ENCODE measurements at places on chromosomes 12 and 14. TPM values are rescaled to one million over a fixed set of nuclear protein-coding genes. Genes with fewer than 3 reads are reported as not detected.

WSCD2 gene
- under 0.01 TPM for total RNA-seq

C14orf132 gene
- total RNA-seq: 20.6 TPM

AHNAK2 gene
- 32.4 TPM for total RNA-seq

IRAK4 gene
- 20.3 TPM for total RNA-seq

GSG1 gene
- total RNA-seq: 0.32 TPM

CMA1 gene
- not detected for total RNA-seq

GLIPR1L1 gene
- total RNA-seq: not detected

SDR9C7 gene
- not detected for total RNA-seq

LRTM2 gene
- not detected for total RNA-seq

CDCA4 gene
- total RNA-seq: 22.5 TPM

GRCh38 chr14:38839694-38840365 lies 263.2 kb downstream of the SEC23A start:
- peak; percentile 47 for DNase-seq

DNA sequence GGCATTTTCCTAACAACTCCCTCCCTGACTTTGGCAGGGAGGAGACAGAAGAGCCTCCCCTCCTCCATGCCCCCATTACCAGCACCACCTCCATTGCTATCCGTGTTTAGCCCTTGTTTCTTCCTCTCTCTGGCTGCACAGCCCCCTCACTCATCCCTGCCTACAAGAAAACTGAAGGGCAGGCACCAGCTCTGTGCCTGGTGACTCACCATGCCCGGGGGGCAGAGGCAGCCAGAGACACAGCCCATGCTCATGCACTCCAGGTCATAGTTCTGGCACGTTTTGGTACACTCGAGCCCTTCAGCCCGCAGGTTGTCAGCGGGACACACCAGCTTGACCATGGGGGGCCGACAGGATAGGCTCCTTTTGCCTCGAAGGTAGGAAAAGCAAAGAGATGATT lies 80.4 kb downstream of the VWF start:
- no peak for DNase-seq

- DNase-seq: no peak
These were observed 176.0 kb downstream of the TMEM121 start for GRCh38 chr14:105702275-105702817.

DNA sequence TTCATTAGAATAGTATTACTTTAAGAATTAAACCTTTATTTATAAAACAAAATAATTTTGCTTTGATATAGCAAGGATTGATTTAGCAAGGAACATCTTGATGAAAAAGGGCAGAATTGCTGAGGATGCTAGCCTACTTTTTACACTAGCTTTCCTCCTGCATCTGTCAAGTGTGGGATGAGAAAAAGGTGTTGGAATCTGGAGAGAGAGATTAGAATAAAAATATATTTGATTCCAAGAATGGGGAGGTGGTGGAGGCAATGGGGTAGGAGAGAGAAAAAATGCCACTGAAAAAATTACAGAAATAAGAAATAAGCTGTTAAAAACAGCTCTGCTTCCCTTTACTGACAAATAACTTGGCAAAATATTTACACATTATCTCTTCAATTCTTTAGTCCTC lies 98.9 kb downstream of the NUMB start:
- DNase-seq: no peak

- no peak for DNase-seq
These were observed 7.7 kb downstream of the THAP2 start for GRCh38 chr12:71671816-71672215.

DNA sequence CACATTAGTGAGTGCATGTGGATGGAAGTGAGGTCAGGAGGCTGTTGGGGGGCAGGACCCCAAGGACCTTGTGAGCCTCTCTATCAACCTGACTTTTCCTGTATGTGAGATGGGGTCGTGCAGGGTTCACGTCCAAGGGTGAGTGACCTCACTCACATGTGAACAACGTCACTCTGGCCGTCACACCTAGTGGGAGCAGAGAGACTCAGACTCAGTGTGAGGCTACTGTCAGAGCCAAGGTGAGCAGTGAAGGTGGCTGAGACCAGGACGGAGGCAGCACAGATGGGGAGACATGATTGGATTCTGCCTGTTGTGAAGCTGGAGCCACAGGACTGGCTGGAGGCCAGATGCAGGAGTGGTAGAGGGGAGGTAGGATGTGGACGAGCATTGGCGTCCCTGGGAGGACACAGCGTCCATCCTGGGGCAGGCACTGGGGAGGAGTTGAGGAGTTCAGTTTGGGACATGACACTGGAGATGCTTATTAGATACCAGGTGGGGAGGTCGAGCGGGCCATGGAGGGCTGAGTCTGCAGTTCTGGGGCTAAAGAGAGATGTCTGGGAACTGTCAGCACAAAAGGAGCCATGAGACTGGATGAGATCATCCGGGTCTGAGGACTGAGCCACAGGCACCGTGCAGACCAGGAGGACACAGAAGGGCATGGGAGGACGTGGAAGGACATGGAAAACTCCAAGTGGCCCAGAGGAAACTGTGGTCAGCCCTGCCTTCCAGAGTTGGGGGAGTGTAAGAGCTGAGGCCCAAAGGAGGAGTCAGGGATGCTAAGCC lies 92.8 kb downstream of the LGMN start:
- DNase-seq: peak; percentile 48

- no peak for DNase-seq
These were observed 321.1 kb downstream of the NOVA1 start for GRCh38 chr14:26276757-26277156.

DNA sequence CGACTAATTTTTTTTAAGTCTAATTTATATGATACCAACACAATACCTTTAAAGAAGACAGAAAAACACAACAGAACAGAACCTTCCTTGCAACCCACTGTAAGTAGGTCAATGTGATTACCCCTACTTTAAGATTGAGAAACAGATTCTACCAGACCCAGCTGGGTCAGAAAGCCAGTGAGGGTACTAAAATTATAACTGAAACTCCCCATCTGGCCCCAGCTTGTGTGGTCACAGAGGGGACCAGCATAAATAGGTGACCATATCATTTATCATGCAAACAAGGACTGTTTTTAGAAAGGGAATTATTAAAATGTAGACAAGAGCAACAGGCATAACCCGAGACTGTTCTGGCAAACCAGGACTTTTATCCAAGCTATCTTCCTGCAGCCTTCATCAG lies 30.1 kb upstream of the FRMD6 start:
- no peak for DNase-seq

- DNase-seq: no peak
These were observed 5.4 kb upstream of the KIF26A start for GRCh38 chr14:104132981-104133380.

GRCh38 chr14:49363821-49364751 lies 222.1 kb downstream of the RPS29 start:
- no peak for DNase-seq

- no peak for DNase-seq
These were observed 21.9 kb downstream of the PIGH start for GRCh38 chr14:67577909-67578749.

GRCh38 chr14:68766299-68767247 lies 26.3 kb downstream of the ZFP36L1 start:
- no peak for DNase-seq

DNA sequence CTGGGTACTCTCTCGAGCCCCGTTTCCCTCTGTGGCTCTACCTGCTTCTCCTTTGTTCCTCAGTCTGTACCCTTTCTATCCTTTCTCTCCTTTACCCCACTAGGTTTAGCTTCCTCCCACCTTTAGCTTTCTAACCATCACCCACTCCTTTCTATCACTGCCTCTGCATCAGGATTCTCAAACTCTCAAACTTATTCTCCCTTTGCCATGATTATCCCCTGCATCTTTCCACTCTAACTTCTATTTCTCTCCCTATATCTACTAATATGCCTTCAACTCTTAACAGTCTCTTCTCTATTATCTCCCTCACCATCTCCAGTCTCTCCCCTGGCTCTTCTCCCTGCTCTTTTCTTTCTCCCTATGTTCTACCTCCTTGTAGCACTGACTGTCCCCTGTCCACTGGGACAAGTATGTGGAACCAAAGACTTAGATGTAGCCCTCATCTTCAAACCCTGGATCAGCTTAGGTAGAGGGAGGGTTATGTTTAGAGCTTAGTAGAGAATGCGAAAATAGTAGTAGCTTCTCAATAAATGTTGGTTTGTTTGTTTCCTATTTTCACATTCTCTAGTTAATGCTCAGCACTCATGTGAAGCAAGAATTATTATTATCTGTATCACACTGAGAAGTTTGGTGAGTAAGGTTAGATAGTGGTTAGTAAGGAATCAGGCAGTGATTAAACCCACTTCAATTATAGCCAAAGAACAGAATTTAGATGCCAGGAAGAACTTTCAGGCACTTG lies 3.4 kb downstream of the GDF11 start:
- no peak for DNase-seq

GRCh38 chr14:33052943-33053342 lies 114.3 kb downstream of the NPAS3 start:
- no peak for DNase-seq

GRCh38 chr14:68651075-68651474 lies 141.8 kb downstream of the ZFP36L1 start:
- DNase-seq: peak; percentile 62

DNA sequence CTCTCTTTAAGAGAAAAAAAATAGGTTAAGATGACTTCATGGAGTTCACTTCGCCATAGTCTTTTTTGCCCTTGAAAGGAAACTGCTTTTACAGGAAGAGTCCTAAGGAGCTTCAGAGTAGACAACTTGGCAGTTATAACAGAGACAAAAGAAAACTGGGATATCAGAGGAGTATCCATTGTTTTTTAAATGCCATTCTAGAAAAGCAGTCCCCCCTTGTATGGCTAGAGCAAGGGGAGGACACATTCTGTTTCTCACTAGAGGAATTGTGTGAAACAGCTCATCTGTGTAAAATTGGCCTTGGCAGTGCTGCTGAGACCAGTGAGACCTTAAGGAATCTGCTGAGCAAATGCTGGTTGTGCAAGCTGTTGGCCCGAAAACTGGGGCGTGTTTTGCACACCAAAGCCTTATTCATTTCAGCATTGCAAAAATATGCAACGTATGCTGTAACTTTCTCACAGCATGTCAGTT lies 128.0 kb downstream of the GPR135 start:
- DNase-seq: peak; percentile 72

- no peak for DNase-seq
These were observed 108.8 kb downstream of the PRKCH start for GRCh38 chr14:61430066-61430757.

- no peak for DNase-seq
These were observed 336.2 kb upstream of the TMPO start for GRCh38 chr12:98179151-98179550.

GRCh38 chr12:55760663-55761062 lies 17.7 kb downstream of the GDF11 start:
- DNase-seq: no peak

- no peak for DNase-seq
These were observed 410.3 kb downstream of the PCNX1 start for GRCh38 chr14:71317385-71318096.

- no peak for DNase-seq
These were observed 66.5 kb downstream of the SLC25A47 start for GRCh38 chr14:100389497-100390104.

DNA sequence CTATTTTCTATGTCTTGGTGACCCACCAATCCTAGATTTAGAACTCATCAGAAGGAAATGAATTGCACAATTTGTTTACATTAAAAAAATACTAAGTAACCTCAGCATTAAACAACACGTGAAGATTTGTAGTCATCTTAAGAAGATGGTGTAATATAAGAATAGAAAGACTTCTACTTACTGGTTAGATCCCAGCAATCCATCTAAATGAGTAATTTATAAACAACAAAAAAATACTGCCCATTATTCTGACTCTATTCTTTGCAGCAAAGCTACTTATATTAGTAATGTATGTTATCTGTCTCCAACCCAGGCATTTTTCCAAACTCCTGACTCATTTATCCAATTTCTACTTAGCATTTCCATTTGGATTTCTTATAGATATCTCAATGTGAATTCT lies 67.8 kb downstream of the CD163L1 start:
- DNase-seq: peak; percentile 43

GRCh38 chr14:28057359-28058296 lies 709.0 kb upstream of the FOXG1 start:
- no peak for DNase-seq

DNA sequence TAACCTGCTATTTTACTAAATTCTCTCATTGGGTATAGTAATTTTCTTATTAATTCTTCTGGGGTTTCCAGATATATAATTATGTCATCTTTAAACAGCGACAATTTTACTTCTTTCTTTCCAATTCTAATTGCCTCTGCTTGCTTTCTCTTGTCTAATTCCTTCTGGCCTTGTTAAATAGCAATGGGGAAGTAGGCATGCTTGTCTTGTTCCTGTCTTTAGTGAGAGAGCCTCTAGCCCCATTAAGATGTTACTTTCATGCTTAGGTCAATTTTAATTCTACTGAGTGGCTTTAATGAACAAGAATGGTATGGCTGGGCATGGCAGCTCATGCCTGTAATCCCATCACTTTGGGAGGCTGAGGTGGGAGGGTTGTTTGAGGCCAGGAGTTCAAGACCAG lies 31.7 kb downstream of the LRTM2 start:
- DNase-seq: no peak

DNA sequence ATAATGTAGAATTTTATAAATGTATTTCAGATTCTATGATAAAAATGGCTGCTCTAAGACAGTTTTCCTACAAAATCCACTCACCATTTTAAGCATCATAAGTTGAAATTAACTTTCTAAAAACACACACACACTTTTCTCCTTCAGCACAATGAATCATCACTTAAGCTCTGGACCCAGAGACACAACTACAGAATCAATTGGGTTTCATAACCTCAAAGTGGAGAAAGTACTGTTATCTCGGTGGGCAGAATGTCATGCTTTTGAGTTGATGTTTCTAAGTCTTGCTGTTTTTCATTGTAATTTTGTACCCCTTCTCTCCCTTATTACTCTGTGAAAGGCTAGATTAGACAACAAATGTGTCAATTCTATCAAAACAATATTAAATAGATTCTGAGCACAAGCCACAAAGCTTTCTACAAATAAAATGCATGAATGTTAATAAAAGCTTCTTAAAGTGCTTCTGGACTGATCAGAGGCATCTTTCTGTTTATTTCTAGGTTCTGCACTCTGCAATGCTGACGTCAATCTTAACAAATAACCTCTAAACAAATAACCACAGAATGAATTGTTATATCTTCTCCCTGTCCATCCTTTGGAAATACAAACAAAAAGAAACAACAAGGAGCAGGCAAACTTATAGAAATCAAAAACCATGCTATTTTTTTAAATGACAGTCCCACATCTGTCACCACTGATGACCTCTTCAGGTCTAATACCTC lies 8.2 kb downstream of the IPO8 start:
- DNase-seq: peak; percentile 24

DNA sequence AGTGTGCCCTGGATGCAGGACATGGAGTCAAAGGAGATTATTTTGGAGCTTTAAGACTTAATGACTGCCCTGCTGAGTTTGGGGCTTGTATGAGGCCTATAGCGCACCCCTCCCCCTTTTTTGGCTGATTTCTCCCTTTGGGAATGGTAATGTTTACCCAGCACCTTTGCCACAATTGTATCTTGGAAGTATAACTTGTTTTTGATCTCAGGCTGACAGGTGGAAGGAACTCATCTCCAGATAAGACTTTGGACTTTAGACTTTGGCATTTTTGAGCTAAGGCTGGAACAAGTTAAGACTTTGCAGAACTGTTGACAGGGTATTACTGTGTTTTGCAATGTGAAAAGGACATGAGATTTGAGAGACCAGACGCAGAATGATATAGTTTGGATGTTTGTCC lies 110.5 kb downstream of the DERA start:
- DNase-seq: no peak
